ENCODE measurements at places on chromosomes 11 and 22.

DNA sequence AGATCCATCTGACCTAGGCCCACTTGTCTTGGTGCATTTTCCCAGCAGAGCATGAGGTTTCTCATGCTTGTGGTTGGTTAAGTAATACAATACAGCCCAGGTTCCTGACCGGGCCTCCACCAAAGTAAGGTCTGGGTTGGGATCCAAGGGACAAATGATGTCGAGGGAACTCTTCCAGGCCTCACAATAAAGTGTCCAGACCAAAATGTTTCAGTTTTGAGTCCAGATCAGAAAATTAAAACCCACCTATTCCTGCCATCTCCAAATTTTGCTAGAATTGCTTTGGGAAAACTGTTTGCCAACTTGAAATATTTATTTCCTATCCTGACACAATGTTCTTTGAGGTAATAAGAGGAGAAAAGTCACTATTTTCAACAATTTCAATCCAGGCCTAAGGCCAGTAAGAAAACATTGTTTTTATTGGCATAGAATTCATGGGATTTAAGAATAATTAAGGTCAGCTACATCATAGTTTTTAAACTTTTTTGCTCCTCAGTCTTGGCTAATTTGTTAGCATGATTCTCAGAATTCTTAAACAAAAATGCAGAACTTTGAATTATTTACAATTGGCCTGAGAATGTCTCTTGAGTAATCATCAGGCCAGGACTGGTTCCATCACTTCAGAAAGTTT, 51.4 kb downstream of the ME3 start:
- no peak for DNase-seq

DNA sequence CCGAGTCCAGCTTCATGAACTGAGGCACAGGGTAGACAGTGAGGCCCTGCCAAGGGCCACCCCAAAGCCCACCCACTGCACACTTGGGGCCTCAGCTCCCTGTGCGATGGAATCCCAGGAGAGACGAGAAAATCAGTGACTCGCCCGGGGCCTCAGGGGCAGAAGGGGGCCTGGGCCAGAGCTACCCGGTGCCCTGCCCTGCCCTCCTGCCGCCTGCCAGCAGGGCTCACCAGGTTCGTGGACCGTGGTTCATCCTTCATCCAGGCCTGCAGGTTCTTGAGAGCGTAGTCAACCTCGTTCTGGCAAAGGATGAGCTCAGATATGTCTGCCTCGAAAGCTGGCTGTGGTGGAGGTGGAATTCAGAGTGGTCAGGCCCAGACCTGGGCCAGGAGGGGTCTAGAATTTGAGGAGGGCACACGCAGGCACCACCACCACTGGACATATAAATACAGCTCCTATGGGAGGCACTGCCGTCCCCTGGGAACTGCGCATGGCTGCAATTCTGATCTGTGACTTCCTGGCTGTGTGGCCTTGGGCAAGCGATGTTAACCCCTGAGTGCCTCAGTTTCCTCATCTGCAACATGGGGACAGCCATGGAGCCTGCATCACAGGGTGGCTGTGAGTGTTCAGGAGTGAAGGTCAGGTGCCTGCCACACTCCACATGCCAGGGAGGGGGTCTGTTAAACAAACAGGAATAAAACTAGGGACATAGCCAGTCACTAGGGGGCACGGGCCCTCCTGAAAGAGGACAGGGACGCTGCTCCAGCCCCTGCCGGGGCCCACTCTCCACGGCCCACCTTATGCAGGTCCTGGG, 7.5 kb downstream of the ALDH3B2 start:
- DNase-seq: no peak

GRCh38 chr11:64724863-64725532, 2.0 kb upstream of the NRXN2 start:
- DNase-seq: no peak

GRCh38 chr11:34501500-34501899, 12.1 kb downstream of the ELF5 start:
- no peak for DNase-seq

DNA sequence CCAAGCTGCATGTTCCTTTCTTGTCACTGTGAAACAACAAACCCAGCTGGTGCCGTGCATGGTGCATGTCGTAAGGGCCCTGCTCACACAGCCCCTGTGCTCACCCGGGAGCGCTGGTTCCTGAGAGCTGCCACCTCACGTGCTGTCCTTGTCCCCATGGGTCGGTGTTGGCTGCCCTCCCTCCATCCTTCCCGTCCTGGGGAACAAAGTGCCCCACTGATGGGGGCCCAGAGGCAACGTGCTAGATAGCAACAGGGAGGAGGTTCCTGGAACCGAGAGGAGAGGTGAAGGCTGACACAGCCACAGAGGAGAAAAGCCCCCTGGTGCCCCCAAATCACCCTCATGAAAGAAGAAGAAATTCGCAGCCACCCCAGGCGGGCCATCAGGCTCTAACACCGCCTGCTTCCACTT, 56.6 kb upstream of the SLC22A12 start:
- DNase-seq: no peak

- DNase-seq: no peak
These were observed 33.7 kb downstream of the CSRP3 start for GRCh38 chr11:19168090-19168489.

DNA sequence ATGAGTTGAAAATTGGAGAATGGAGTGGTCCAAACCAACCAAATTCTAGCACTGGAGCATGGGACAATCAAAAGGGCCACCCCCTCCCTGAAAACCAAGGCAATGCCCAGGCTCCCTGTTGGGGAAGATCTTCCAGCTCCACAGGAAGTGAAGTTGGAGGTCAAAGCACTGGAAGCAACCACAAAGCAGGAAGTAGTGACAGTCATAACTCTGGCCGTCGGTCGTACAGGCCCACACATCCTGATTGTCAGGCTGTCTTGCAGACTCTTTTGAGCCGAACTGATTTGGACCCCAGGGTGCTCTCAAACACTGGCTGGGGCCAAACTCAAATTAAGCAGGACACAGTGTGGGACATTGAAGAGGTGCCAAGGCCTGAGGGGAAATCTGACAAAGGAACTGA, 80.5 kb upstream of the ADSL start:
- no peak for DNase-seq

DNA sequence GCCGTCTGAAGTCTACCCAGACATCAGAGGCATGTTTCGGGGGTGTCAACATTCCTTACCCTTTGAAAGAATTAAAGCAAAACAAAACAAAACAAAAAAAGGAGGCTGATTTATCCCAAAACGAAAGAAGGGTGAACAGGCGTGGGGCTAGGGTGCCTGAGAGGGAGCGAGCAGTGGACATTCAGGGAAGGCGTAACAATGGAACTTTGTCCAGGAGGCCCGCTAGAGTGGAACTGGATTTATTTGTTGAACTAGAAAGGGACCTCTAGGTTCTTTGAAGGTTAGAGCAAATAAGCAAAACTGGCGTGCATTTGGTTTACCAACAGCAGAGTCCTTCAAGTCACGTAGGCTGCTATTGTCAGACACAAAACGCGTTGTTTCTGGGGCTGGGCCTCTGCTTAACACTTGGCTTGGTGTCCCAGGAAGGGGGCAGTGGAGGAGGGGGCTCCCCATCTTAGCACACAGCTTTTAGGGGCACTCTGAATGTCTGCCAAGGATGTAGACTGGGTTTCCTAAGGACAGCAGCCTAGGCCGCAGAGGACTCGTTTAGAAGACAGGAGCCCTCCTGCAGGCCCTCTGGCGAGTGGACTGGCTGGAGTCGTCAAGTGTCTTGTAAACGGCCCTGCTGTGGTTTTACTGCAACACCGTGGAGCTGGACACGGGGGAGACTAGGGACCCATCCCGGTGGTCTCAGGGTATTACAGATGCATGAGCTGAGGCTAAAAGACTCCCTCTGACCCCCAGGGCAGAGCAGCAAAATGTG, 203.7 kb upstream of the SORL1-AS1 start:
- no peak for DNase-seq

- no peak for DNase-seq
These were observed 614.6 kb downstream of the TBC1D22A start for GRCh38 chr22:47376901-47377505.

- DNase-seq: no peak
These were observed 8.4 kb downstream of the DAGLA start for GRCh38 chr11:61688365-61689163.

- DNase-seq: no peak
These were observed 400.5 kb downstream of the TENM4 start for GRCh38 chr11:79040348-79040747.

- DNase-seq: no peak
These were observed 58.8 kb upstream of the RRAS2 start for GRCh38 chr11:14417617-14418374.

DNA sequence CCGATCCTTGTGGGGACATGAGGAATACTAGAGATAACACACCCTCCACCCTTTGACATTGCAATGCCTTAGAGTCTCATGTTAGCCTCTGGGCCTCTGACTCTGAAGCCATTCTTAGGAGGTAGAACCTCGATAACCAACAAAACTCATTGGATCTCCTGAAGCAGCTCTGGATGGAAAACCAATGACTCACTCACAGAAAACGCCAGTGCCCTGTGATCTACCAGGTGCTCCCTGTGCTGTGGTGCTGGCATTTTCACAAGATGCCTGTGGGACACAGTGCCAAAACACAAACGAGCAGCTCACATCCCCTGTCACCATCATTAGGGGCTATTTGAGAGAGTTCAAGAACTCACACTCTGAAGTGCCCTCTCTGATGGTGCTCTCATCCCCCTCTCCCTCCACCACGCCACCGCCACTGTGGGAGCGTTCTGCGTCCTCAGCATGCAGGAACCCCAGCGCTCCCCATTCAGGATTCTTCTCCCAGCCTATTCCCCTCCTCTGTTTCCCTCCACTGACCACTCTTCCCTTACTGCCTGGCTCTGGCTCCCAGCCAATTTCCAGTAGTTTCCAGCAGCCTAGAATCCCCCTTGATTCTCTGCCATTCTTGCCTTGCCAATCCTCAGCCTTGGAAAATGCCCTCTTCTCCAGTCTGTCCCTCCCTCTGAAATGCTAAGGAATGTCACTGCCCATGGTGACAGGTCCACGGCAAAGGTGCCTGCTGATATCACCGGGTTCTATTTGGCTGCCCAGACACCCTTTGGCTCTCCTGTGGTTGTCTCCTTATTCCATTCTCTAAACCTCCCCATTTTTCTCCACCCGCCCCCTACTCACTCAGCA, 4.7 kb upstream of the POLD4 start:
- no peak for DNase-seq

- DNase-seq: no peak
These were observed 19.2 kb upstream of the DGCR8 start for GRCh38 chr22:20060700-20061480.

GRCh38 chr22:19674129-19674928, 40.0 kb upstream of the SEPTIN5 start:
- DNase-seq: no peak

- no peak for DNase-seq
These were observed at the start of gene MAPK11 for GRCh38 chr22:50269970-50270665. Gene MAPK11 (minus strand): TSS chr22:50270380. CDS start chr22:50270292, 88 bp downstream.

GRCh38 chr11:72609476-72609875, 64.7 kb downstream of the PDE2A start:
- DNase-seq: no peak

GRCh38 chr11:90321018-90321417, 98.2 kb upstream of the CHORDC1 start:
- DNase-seq: no peak

DNA sequence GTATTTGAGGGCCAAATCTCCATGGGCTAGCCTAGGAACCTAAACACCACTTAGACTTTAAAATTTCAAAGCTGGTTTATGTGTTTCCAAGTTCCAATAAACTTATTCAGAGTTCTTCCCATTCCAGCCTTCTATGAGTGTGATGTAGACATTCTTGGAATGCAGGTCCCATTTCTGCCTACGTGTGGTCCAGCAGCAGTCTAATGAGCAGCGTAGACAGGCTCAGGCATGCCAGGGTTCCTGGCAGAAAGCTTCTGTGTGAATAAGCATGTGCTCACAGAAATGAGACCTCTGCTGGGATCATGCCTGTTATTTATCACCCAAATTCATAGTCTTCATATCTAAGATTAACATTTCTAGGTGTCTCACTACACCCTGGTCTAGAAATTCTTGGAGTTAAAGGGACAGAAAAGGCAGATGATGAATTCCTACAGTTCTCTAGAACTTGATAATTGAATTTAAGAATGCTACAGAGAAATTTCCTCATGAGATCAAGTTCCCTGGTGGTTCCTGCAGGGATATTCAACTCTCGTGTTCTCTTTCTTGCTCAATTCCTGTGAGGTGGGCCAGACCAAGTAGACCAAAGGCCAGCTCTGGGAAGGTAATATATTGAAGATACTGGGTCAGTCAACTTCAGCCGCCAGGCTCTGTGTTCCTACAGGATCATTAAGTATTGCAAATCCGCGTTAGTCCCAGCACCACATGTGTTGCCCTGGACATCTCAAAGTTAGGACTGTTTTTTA, 17.6 kb downstream of the RNF185 start:
- DNase-seq: no peak

DNA sequence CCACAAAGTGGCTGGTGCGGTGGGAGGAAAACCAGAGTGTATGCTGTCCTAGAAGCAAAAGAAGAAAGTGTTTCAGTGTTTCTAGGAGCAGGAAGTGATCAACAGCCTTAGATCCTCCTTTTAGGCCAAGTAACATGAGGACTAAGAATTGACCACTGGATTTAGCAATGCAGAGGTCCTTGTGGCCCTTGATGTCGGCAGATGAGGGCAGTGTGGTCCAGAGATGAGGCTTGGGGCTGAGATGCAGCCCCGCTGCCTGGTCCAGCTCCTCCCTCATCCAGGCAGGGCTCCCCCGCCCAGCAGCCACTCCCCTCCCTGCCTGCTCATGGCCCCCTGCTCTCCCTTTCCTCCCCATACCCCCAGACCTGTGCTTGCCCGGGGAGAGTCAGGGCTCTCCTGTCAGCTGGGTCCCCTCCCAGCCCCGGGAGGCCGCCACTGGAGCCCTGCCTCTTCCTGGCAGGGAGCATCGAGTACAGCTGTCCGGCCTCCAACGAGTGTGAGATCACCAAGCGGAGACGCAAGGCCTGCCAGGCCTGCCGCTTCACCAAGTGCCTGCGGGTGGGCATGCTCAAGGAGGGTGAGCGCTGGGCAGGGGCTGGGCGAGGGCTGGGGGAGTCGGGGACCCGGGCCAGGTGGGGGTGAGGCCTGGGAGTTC, 3.7 kb downstream of the TRMT112 start:
- DNase-seq: no peak

DNA sequence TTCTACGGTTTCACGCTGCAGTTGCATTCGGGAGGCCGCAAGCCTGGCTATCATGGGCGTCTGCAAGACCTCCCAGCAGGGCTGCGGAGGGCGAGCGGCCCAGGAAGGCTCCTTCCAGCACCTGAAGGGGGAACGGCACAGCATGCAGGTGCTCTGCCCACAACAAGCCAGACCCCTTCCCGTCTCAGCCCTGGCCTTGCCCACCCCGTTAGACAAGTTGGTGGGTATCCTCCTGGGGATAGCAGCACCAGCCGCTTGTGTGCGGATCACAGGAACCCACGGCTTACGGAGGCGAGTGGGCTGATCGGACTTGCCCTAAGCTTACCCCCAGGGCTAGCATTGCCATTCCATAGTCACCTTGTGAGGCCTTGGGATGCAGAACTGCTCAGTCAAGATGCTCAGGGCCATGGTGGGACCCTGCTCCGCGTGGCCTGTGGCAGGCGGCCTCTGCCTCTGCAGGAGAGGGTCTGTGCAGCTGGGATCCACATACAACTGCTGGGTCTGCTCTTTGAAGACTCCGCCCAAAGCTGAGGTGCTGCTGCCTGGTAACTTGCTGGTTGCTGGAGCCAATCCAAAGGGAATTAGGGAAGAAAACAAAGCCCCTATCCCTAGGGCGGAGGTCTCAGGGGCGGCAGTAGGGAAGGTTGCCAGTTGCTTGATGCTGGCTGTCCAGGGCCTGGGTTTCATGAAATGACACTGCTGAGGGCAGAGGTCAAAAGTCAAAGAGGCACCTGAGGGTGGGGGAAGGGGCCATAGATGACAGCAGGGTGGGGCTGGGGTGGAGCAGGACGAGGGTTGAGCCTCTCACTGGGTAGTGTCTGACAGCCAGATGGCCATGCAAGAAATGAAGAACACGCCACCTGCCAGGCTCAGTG, 1.4 kb upstream of the OSBPL5 start:
- DNase-seq: no peak
